Kasumi-1 (cell line): ENCODE measurements at places on chromosomes 12 and 14.
A peak's percentile ranks its signal among the peaks of the same experiment; 100 is the strongest.

GRCh38 chr14:99177046-99177655 is 94.8 kb downstream of the BCL11B start:
- no peak for DNase-seq

DNA sequence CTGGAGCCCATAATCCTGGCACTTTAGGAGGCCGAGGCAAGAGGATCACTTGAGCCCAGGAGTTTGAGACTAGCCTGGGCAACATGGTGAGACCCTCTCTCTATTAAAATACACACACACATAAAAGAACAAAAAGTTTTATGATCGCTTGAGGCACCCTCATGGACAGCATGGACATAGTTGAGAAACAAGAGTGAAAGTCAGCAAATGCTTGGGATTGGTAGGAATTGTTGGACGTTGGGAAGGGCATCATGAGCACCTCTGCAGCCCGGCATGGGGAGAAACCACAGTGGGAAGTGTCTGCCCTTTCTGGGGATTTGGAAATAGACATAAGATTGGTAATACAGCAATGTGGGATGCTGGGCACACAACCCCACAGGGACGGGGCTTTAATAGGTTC is 231.9 kb upstream of the FOXN3 start:
- DNase-seq: no peak

DNA sequence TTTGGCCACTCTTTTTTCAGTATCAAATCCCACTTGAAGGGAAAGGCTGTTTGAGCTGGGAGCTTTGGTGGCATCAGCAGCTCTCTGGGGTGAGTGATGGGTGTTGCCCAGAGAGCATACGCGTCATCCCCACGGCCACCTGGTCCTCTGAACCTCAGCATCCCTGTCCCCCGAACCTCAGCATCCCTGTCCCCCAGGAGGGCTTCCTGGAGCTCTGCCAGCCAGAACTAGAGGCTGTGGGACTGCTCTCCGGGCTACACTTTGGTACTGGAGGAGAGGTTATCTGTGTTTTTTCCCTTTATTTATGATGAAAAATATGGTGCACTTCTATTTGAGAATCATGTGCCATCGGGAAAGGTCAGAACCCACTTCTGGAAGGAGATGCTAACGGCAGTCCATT is 131.5 kb upstream of the RTL1 start:
- DNase-seq: no peak

- no peak for DNase-seq
Observed at GRCh38 chr12:108825201-108825950, 32.0 kb downstream of the SSH1 start.

GRCh38 chr14:21579976-21580375 is at the start of gene OR10G3:
Gene OR10G3 (minus strand): TSS chr14:21580076. CDS start chr14:21570744, 9,332 bp downstream.
- DNase-seq: no peak

DNA sequence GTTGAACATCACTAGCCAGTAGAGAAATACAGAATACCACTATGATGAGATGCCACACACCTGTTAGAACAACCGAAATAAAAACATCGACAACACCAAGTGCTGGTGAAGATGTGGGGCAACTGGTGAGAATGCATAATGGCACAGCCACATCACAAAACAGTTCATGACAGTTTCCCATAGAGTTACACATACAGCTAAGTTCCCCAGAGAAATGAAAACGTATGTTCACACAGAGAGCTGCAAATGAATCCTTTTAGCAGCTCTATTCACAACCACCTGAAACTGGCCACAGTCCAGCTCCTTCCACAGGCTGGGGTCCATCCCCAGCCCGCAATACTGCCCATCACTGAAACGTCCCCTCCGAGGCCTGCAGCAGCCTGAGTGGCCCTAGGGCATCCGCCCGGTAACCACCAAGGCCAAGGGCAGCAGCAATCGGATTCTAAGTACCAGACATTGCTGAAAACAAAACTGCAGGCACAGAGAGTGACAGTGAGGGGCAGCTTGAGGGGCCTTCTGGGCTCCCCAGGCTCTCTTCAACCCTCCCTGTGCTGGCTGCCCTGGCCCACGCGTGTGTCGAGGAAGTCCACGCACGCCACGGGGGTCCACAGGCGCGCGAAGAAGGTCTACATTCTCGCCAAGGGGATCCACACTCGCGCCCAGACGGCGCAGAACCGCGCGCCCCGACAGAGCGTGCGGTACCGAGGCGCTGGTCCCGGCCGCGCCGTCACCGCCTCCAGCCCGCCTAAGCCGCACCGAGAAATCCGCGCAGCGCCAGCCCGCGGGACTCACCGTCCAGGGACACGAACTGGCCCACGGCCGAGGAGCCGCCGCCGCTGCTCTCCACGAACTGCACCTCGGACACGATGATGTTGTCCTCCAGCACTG is 903 bp downstream of the BRF1 start:
- no peak for DNase-seq

DNA sequence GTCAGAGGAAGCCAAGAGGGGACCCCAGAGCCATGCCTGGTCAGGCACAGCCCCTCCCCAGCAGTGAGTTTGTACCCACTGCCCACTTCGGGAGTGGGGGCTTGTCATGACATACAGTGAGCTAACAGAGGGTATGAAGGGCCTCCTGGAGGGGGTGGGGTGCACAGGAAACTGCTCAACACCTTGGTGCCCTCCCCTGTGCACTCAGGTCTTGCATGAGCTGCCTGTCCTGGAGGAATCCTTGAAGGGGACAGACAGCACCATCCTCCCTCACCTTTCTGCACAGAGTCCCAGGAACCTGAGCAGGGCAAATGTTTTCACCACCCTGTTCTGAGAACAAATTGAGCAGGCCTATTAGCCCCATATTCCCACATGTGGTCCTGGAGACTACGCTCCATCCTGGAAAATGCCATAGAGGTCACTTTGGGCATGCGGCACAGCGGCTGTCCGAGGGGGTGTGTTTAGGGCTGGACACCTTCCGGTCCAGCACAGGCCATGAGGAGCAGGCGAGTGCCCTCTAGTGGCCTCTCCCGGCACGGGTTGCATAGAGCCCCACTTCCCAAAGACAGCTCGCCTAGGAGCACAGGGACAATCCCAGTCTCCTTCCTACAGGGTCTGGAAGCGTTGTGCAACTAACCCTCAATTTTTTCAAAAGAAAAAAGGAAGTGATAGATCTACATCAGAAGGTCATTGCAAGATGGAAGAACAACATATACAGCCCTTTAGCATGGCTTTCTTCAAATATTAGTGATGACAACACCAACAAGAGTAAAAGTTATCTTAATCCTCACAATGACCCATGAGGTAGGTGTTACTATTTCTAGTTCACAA is 31.9 kb upstream of the ZFP36L1 start:
- peak; percentile 19 for DNase-seq
